ENCODE measurements at places on chromosomes 16 and 17. TPM values are rescaled to one million over a fixed set of nuclear protein-coding genes. Genes with fewer than 3 reads are reported as not detected.

GRCh38 chr16:3012828-3013420 is at the start of gene CLDN9:
Gene CLDN9, plus strand, starts transcription at chr16:3012923. Its CDS starts 440 bp downstream, at chr16:3013363.
- no peak within 1 kb of the TSS for H3K27ac ChIP-seq
- peaks cover 2% of the 10 kb centered on the region for H3K4me1 ChIP-seq
- H3K36me3 ChIP-seq = no peaks in the 10 kb centered on the region
- H3K27me3 ChIP-seq = peaks cover 23% of the 10 kb centered on the region
- DNase-seq = peak; percentile 40

DNA sequence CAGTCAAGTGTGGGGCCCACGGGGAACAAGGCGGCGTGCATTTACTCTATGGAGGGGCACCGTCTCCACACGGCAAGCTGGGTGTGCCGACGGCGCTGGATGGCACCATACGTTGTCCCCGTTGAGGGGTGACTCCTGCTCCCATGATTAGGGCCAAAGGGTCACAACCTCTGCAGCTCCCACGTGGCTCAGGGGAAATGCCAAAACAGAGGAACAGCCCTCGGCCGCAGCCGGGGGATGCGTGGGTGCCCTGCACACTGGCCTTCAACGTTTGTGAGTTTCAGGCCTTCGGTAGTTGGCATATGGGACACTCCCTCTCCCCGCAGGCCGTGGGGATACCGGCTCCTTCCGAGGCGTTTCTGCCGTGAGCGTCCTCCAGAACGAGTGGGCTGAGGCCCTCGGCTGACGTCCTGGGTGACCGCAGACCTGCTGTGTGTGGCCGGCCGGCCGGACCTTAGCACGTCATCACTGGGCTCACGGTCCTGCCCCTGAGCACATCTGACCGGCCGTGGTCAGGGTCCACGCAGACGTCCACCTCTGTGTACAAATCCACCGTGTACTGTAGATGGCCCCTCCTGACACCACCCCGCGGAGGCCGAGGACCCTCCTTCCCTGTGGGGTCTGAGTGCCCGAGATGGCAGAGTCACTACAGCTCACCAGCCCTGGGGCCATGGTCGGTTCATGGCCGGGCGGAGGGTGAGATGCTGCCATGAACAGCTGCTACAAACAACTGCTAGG is 4.8 kb upstream of the METRNL start:
- no peaks in the 10 kb centered on the region for H3K36me3 ChIP-seq
- H3K27ac ChIP-seq = no peak overlapping the region
- DNase-seq = no peak
- peaks cover 7% of the 10 kb centered on the region for H3K4me1 ChIP-seq

DNA sequence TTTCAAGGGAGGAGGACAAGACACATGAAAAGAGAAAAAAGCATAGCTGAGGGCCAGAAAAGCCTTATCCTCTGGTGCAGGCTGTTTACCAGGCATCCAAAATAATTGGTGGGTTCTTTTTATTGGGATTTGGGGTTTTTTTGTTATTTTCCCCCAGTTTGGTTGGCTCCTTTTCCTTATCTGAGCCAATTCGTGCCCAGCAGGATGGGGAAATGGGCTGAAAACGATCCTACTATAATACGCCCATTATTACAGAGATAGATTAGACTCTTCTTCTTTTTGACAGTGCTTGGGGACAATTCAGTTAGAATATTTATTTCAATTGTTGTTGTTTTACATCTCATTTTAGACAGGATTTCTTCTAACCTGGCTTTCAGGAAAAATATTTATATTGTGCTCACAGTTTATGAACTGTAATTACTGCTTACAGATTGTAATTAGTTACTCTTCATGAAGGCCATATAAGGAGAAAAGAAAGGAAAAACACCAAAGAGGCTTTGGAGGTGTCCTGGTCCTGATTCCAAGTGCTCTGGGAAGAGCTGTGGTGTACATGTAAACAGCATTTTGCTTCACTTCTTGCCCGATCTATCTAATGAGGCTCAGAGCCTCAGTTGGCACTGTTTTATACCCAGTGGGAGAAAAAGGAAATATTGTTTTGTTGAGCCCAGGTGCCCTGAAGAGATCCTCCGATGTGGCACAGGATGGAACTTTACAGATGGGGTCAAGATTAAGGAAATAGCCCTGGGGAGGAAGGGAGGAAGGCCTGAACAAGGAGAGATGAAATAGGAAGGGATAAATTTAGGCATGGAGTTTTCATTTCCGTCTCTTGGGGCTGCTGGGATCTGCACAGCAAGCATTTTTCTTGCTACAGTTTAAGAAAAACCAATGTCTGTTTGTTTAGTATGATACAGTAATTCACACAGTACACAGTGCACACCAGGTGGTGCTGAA is 611 bp upstream of the ANKRD40 start:
- H3K27me3 ChIP-seq = peaks cover 6% of the 10 kb centered on the region
- H3K4me1 ChIP-seq = peaks cover 14% of the 10 kb centered on the region
- peak overlapping the region; percentile 84 for H3K4me3 ChIP-seq
- DNase-seq = no peak
- peaks cover 3% of the 10 kb centered on the region for H3K36me3 ChIP-seq

GRCh38 chr16:31464348-31464769 is 5.1 kb downstream of the ARMC5 start:
- H3K27ac ChIP-seq = no peak overlapping the region
- H3K36me3 ChIP-seq = no peaks in the 10 kb centered on the region
- peaks cover 3% of the 10 kb centered on the region for H3K4me1 ChIP-seq
- DNase-seq = peak; percentile 14
- peaks cover 4% of the 10 kb centered on the region for H3K27me3 ChIP-seq

- H3K4me3 ChIP-seq = peak overlapping the region; percentile 87
- peaks cover 5% of the 10 kb centered on the region for H3K36me3 ChIP-seq
- no peak for DNase-seq
- peak overlapping the region; percentile 25 for H3K27ac ChIP-seq
- peaks cover 15% of the 10 kb centered on the region for H3K4me1 ChIP-seq
- H3K27me3 ChIP-seq = peaks cover 4% of the 10 kb centered on the region
These were observed 1.6 kb downstream of the SIRT7 start for GRCh38 chr17:81916234-81917001.

DNA sequence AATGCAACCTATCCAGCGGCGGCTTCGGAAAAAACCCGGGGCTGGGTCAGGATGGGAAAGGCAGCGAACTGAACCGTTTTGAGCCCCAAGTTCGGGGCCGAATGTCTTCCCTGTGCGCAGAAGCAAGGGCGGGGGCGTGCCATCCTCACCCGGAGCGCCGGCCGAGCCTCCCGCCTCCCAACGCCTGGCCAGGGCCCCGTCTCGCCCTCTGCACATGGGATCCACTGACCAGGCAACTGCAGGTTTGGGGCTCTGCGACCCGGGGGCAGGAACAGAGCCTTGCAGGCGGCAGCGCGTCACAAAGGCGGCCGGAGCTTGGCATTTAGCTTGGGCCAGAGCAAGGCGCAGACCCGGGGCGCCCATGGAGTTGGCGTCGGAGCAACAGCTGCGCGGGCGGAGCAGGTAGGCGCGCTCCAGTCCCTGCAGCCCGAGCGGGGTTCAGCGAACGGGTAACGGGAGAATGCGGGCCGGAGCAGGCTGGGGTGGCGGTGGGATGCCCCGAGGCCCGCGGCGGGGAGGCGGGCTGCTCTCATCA is at the start of gene FBXO39:
FBXO39 (plus strand) TSS at position 345 of the 535 bp plus-strand sequence. CDS start 3,654 bp downstream, outside the sequence.
- H3K27ac ChIP-seq = no peak within 1 kb of the TSS
- DNase-seq = peak; percentile 38
- no peaks in the 10 kb centered on the region for H3K4me1 ChIP-seq
- peaks cover 7% of the 10 kb centered on the region for H3K27me3 ChIP-seq

GRCh38 chr17:66403846-66404556 is 101.6 kb downstream of the PRKCA start:
- H3K27ac ChIP-seq = no peak overlapping the region
- DNase-seq = no peak
- peaks cover 3% of the 10 kb centered on the region for H3K27me3 ChIP-seq
- peaks cover 3% of the 10 kb centered on the region for H3K36me3 ChIP-seq

DNA sequence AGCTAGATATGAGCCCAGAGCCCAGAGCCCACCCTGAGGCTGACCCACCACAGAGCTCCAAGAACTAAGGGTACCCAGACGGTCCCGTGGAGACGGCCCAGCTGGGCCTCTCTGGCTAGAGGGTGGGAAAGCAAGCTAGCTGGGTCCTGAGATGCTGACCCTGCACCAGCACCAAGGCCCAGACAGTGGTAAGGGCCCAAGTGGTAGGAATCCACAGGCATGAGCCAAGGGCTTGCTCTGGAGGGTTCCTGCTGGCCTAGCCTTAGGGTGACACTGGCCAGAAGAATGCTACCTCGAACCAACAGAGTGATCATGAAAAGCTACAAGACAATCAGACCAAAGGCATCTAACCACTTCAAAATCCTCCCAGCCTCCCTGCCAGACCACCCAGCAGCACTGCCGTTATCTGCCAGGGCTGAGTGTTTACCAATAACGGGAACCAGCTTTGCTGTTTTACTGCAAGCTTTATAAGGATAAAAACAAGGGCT is 13.2 kb downstream of the HIC1 start:
- H3K27me3 ChIP-seq = peaks cover 28% of the 10 kb centered on the region
- no peaks in the 10 kb centered on the region for H3K36me3 ChIP-seq
- peaks cover 40% of the 10 kb centered on the region for H3K4me1 ChIP-seq
- DNase-seq = no peak
- H3K4me3 ChIP-seq = no peak overlapping the region

GRCh38 chr17:42363767-42364585 is 24.3 kb downstream of the STAT3 start:
- H3K36me3 ChIP-seq = no peaks in the 10 kb centered on the region
- peaks cover 15% of the 10 kb centered on the region for H3K4me1 ChIP-seq
- H3K4me3 ChIP-seq = no peak overlapping the region
- DNase-seq = no peak
- H3K27me3 ChIP-seq = no peaks in the 10 kb centered on the region

DNA sequence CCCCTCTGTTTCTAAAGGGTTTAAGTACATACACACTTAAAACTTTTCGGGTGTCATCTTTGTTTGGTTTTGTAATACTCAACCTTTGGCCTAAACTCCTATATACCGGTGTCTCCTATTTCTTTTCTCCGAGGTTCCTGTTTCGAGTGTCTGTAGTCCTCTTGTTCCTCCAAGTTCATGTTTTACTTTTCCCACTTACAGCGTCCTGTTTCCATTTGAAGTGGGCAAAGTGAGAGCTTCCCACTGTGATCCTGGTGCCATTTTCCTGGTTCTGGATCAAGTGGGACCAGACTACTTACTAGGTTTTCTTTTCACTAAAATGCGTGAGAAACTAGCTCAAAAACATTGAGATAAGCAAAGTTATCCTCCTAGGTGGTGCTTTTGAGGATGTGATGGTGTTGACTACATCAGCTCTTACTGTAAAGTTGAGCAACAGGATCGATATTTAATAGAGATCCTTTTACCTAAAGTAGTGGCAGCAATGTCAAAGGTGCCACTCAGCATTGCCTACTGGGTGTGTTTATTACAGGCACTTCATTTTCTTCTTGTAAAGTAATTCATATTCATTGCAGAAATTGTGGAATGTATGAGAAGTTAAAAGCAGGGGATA is 1.3 kb downstream of the PSMD3 start:
- no peaks in the 10 kb centered on the region for H3K36me3 ChIP-seq
- peaks cover 11% of the 10 kb centered on the region for H3K27me3 ChIP-seq
- H3K4me1 ChIP-seq = peaks cover 8% of the 10 kb centered on the region
- H3K27ac ChIP-seq = peak overlapping the region; percentile 91

DNA sequence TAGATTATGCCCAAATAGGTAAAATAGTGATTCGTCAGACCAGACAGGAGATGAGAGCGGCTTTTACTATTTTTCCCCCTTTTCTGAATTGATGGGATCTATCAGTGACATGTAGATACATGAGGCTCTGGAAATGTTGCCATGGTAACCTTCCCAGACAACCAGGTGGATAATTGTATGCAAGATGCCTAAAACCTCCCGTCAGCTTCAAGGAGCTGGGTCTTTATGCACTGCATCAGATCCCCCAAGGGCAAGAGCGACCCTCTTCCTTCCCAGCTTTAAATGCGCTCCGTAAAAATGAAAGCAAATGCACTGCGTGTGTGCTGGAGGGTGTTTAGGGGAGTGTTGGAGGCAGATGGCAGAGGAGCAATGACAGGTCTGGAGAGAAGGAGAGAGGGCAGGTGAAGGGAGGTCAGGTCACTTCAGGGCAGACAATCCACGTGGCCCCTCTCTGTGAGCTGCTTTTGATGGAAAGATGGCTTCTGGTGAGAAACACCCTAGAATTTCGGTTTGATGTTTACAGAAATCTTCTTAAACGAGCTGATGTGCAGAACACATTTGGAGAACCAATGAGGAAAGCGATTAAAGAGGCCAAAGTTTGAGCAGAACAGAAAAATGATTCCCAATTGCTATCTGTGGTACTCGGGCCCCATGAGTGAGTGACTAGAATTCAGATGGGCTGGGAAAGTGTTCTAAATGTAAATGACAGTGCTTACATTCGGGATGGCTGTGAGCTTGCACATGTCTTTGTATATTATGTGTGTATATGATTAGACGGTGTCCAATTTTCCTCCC is 461.7 kb upstream of the HSBP1 start:
- H3K27ac ChIP-seq = peak overlapping the region; percentile 84
- peak; percentile 21 for DNase-seq
- no peaks in the 10 kb centered on the region for H3K27me3 ChIP-seq
- H3K4me3 ChIP-seq = peak overlapping the region; percentile 45
- no peaks in the 10 kb centered on the region for H3K36me3 ChIP-seq
- H3K4me1 ChIP-seq = peaks cover 10% of the 10 kb centered on the region

- H3K4me3 ChIP-seq = no peak overlapping the region
- peaks cover 5% of the 10 kb centered on the region for H3K27me3 ChIP-seq
- no peaks in the 10 kb centered on the region for H3K36me3 ChIP-seq
- peaks cover 21% of the 10 kb centered on the region for H3K4me1 ChIP-seq
These were observed 29.2 kb downstream of the TBX4 start for GRCh38 chr17:61481421-61481820.

- no peak for DNase-seq
- H3K27me3 ChIP-seq = no peaks in the 10 kb centered on the region
These were observed 17.7 kb downstream of the NLRC5 start for GRCh38 chr16:57007050-57007449.

DNA sequence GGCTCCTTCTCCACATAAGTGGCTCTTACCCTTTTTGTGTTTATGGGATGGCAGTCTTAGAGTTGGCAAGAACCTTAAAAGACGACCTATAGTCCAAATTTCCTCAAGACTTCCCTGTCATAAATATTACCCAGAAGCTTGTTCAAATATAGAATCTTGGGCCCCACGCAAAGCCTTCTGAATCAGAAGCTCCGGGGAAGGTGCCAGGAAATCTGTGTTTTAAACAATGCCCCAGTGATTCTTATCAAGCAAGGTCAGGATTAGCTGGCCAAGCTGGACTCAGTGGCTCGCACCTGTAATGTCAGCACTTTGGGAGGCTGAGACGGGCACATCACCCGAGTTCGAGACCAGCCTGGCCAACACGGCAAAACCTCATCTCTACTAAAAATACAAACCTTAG is 85.7 kb downstream of the TIMM22 start:
- H3K4me3 ChIP-seq = no peak overlapping the region
- H3K4me1 ChIP-seq = peaks cover 14% of the 10 kb centered on the region

- no peak overlapping the region for H3K27ac ChIP-seq
- H3K4me1 ChIP-seq = peaks cover 3% of the 10 kb centered on the region
- H3K4me3 ChIP-seq = no peak overlapping the region
- H3K27me3 ChIP-seq = no peaks in the 10 kb centered on the region
- no peaks in the 10 kb centered on the region for H3K36me3 ChIP-seq
These were observed 37.9 kb downstream of the PIGL start for GRCh38 chr17:16254773-16255400.

- H3K27ac ChIP-seq = peak within 1 kb of the TSS; percentile 99
- DNase-seq = peak; percentile 73
- peaks cover 24% of the 10 kb centered on the region for H3K27me3 ChIP-seq
These were observed at the start of gene IGF2BP1 for GRCh38 chr17:48997103-48997826. Gene IGF2BP1, plus strand, starts transcription at chr17:48997385. Its CDS starts 361 bp downstream, at chr17:48997746.

Gene SDK2
- total RNA-seq = 12.3 TPM

Gene BTBD17
- total RNA-seq = 310 TPM

Gene FBXL16
- total RNA-seq = 85.1 TPM

Gene KRT28
- total RNA-seq = not detected
